HAP-1 (cell line): ENCODE measurements at places on chromosomes 13 and 19.
A peak's percentile ranks its signal among the peaks of the same experiment; 100 is the strongest.

DNA sequence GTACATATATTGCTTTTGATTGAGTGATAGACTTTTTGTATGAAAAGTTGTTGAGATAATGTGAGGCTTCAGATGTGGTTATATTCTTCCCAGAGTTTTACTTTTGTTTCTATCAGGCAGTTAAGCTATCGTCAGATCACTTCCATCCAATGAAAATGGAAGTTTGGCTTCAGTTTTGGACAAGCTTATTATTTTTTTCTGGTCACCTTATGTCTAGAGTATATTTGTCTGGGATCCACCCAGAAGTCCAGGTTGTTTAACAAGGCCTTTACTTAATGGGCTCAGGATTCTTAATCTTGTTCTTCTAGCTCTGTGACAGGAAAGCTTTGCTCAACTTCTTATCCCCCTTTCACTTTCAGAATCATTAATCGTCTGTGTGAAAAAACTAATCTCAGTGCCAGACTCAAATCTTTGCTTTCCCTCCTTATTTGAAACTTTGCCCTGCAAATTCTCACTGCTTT, 150.9 kb downstream of the PDS5B start:
- no peak for DNase-seq

DNA sequence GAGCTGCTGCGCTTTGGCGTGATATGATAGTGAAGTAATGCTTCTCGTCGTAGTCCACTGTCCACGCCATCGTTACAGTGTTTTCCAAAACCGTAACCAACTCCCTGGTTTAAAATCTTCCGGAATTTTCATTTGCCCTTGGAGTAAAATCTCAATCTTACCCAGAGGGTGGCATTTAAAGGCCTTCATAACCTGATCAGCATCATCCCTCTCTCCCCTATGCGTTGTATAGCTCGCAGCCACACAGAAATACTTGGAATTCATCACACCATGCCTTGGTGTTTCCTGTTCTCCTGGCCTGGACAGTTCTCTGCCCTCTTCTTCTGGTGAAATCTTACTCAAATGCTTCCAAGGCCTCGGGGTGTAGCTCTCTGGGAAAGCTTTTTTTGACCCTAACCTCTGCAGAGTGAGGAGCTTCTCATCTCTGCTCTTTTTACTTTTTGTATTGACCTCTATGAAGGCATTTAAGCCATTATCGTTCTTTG, 839 bp downstream of the MPHOSPH8 start:
- peak; percentile 8 for DNase-seq

- DNase-seq: no peak
Measured at GRCh38 chr13:88063741-88064140, 392.6 kb downstream of the SLITRK5 start.

- DNase-seq: no peak
Measured at GRCh38 chr19:41330946-41331678, 21.1 kb downstream of the CCDC97 start.
